Fibroblast of skin of back (primary cell): ENCODE measurements at places on chromosomes 1 and 21.

DNA sequence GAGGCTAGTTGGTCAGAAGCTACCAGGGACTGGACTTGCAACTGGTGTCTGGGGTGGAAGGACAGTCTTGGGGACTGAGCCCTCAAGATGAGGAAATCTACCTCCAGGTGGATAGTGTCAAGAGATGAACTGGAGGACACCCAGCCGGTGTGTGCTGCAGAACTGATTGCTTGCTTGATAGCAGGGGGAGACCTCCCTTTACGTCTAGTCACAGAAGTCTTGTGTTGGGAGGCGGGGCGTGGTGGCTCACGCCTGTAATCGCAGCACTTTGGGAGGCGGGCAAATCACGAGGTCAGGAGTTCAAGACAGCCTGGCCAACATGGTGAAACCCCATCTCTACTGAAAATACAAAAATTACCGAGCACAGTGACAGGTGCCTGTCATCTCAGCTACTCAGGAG lies 4.9 kb downstream of the RCC2 start:
- no peak for DNase-seq

DNA sequence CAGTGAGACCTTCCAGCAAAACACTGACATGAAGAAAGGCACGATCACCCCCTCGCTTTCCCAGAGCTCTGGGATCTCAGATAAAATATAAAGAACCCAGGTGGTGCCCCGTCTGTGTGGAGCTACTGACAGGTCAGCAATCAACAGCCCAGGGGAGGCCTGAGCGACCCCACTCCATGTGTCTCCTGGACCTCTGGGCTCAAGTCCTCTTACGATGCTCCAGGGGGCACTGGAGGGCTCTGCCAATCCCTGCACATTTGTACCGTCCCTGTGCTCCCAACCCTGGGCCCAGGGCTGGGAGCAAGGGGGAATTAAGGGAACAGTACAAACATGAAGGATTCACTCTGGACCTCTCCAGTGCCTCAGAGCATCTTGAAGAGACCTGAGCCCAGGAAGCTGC lies 12.5 kb downstream of the S100A7A start:
- no peak for DNase-seq

DNA sequence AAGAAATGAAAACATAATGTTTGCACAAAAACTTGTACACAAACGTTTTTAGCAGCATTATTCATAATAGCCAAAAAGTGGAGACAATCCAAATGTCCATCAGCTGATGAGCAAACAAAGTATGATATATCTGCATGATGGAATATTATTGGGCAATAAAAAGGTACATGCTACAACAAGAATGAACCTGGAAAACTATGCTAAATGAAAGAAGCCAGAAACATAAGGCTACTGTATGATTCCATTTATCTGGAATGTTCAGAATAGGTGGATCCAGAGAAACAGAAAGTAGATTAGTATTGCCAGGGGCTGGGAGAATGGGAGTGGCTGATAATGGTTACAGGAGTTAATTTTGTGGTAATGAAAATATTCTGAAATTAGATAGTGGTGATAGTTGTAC lies 19.0 kb downstream of the FBXO28 start:
- no peak for DNase-seq

DNA sequence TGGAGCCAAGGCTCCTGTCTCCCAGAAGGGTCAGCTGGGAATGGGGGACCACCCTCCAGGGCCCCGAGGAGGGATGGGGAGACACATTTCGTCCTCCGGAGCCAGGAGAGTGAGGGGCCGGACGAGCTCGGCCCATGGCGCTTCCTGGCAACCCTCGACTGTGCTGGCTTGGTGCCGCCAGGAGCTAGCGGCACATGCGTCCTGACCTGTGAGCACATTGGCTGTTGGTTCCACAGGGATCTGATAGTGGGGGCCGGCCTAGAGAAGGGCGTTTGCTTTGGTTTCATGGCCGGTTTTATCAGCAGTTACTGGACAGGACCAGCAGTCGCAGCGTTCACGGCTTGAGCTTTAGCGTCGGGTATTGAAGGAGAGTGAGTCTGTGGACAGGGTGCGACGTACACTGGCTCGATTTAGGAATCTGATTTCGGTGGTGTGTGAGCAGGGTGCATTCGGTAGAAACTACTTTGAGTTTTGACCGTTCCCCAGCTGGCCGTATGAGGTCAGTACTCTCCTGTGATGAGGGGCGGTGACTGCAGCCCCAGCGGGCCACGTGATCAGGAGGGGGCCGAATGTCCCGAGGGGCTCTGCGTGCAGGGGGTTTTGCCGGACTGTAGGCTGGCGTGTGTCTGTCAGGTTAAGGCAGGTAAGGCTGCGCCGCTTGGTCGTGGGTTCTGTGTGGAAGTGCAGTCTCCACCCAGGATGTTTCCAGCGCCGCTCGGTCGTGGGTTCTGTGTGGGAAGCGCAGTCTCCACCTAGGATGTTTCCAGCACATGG lies 18.7 kb downstream of the FAAP20 start:
- DNase-seq = no peak
